ENCODE measurements at places on chromosomes 11 and 22.

- peak; percentile 52 for DNase-seq
These were observed 10.5 kb upstream of the TMEM121B start for GRCh38 chr22:17131686-17132085.

DNA sequence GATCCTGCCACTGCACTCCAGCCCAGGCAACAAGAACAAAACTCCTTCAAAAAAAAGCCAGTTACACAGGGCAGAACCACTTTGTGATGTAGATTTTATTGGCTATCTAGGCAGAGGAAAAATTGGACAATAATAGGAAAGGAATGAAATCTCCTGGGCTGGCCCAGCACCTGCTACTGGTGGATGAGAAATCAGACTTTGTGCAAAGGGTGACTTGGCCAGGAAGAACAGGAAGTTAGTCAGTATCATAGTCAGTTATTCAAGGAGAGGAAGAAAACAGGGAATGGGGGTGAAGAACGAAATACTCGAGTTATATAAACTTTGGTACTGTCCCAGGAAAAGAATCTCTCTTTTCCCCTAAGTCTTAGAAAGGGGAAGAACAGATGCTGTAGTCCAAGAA lies 11.0 kb upstream of the SPTBN2 start:
- DNase-seq, result no peak

- DNase-seq, result no peak
These were observed 26.0 kb downstream of the TENM4 start for GRCh38 chr11:79414644-79415317.

DNA sequence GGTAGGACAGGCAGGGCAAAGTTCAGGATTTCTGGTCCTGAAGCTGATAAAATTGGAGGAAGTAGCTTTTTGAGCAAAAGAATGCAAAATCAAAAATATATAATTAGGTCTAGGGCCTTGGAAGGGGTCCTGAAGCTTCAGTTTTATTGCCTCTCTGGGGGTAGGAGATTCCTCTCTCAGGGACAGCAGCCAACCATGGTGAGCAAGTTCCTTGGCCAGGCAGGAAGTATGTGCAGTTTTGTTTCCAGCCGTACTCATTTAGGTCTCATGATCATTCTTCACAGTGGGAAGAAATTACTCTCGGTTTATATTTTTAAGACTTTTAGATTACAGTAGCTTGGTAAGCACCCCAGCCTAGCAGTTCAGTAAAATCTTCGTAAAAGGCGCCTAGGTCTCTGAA lies 2.9 kb upstream of the RAB38 start:
- DNase-seq, result no peak
